ENCODE measurements at places on chromosomes 2 and 18. TPM values are rescaled to one million over a fixed set of nuclear protein-coding genes. Genes with fewer than 3 reads are reported as not detected.

MEP1B gene
- not detected for total RNA-seq

- no peak for DNase-seq
These were observed 108.4 kb downstream of the FAM210A start for GRCh38 chr18:13617826-13618515.

- DNase-seq = no peak
These were observed 75.0 kb downstream of the DTNB start for GRCh38 chr2:25598332-25598731.

ALPI gene
- not detected for total RNA-seq

GRCh38 chr2:41283079-41283775 is 764.6 kb upstream of the PKDCC start:
- no peak for DNase-seq

DNA sequence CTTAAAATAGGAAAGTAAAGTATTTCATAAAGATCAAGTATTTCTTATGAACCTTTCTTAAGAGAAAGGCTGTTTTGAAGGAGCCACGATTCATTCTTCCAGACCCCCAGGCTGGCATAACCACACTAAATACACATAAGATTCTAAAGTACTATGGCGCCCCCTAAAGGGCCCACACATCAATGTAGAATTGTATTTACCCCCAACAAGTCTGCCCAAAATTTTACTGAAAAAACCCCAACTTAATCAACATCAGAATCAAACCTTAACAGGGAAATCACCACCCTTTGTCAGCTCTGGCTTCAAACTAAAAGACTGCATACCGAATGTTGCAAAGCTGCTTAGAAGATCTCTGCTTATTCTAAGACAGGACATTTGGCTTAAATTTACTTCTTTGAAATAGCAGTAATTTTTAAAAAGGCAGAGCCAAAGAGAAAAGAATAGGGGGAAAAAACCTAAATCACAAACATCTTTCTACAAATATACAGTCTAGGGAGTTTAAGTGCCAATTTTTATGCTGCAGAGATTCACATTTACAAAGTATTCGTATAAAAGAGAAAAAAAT is 20.4 kb upstream of the BCL2 start:
- no peak for DNase-seq

DNA sequence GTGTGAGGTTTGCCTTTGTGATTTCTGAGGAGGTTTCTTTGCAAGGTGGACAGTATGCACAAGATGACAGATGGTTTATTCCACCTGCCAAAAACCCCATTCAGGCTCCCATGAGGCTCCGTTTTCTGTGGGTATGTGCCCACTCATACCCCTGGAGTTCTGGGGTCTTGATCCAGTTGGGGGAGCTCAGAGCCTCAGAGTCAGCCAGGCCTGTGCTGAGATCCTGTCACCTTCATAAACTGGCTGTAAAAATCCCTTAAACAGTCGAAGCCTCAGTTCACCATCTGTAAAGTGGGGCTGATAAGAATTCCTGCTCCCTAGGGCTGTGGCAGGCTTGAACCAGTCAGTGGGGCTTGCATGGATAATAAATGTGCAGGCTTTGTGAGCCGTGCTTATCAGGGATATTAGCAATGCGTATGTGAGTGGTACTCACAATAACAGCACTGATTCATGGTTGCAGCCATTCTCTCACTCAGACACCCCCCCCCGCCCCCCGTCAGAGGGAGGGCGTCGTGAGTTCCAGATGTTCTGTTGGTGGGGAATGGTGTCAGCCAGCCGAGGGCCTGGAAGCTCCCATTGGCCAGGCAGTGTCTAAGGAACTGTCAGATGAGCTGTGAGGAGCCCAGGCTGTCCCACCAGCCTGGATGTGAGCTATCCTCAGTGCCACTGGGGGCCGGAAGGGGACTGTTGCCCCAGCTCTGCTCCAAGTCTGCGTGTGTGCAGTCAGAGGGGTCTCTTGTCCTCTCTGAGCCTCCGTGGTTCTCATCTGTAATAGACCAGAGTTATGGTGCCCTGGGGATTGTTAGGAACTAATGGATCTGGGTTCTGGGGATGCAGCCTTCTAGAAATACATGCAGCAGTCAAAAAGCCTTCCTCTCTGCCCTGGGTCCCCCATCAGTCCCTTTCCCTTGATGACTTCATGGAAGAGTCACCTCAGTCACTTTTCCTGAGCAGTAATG is 51.7 kb downstream of the KCNIP3 start:
- DNase-seq = no peak

DNA sequence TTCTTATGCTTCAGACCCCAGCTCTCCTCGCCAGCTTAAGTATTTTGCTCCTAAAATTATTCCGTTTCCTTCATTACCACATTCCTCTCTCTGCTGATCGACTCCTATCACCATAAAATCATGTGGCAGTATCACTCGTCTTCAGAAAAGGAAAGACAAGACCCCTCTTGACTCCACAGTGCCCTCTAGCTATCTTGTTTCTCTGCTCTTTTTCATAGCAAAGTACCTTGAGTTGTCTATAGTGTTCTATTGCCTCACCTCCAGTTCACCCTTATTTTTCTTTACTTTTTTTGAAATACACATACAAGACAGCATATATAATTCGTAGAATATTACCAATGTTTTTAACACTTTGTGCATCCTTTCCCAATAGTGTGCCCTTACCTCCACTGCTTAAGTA is 273.2 kb upstream of the SIX3 start:
- DNase-seq = no peak

ECEL1 gene
- total RNA-seq = not detected

DIS3L2 gene
- 29.8 TPM for total RNA-seq

- peak; percentile 85 for DNase-seq
These were observed 303.8 kb upstream of the TRIB2 start for GRCh38 chr2:12412898-12413305.

GRCh38 chr2:218229239-218229638 is 12.2 kb downstream of the ARPC2 start:
- DNase-seq = no peak

GRCh38 chr2:12083713-12084419 is 337.4 kb downstream of the LPIN1 start:
- DNase-seq = no peak

- DNase-seq = peak; percentile 7
These were observed 283.5 kb upstream of the TANK start for GRCh38 chr2:160876765-160877164.

REG1B gene
- total RNA-seq = not detected

DNA sequence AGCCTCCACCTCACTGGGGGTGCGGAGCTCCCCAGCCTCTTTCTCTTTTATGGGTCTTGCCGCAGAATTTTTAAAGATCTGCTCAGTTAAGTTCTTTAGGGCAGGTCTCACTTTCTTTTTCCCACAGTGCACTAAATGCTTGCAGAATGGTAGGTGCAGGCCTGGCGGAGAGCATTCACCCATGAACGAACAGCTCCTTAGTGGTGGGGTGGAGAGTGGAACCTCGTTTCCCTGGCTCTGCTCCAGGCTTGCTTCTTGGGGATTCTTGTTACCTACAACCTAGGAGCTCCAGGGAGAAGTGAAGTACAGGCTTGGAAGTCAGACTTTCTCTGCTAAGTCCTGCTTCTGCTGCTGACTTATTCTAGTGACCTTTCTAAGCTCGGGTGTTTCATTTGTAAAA is 70.3 kb upstream of the PXDN start:
- DNase-seq = no peak

- DNase-seq = no peak
These were observed 53.1 kb upstream of the HS6ST1 start for GRCh38 chr2:128371648-128372345.

DNA sequence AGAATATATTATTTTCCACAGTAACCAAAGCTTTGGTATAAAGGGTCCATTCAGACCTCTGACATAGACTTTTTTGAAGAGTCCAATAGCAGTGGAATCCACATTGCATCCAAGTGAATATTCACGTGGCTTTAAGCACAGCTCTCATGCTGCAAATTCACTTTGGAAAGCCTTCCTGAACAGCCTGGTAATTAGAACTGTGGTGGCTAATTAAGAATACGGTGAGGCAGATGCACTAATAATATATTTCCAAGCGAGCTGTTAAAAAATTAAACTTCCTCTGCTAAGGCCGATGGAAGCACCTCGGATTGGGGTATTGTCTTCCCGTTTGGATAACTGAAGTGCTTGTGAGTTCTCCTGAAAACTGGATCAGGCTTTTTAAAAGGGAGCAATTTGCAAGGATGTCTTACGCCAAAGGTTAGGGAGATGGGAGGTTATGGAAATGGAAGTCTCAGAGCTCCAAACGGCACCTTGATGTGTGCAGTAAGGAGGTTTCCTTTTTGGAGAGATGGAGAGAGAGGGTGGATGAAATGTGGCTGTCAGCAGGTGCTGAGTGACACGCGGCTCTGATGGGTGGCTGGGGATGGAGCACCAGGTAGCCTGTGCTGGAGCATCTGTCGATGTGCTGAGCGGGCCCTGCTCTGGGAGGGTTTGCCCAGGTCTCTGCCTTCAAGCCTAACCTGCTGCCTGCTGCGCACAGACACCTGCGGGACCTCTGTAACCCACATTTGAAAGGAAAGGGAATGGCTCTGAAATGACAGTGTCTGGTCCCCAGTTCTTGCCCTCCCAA is 37.5 kb downstream of the CABLES1 start:
- DNase-seq = no peak

- DNase-seq = no peak
These were observed 5.8 kb upstream of the SEMA4C start for GRCh38 chr2:96875498-96876268.

- DNase-seq = no peak
These were observed 297.2 kb upstream of the SLC14A2 start for GRCh38 chr18:45317948-45318640.

FNDC4 gene
- total RNA-seq = 2.2 TPM

GRCh38 chr2:55721596-55722215 is 28.1 kb upstream of the PNPT1 start:
- DNase-seq = no peak

DNA sequence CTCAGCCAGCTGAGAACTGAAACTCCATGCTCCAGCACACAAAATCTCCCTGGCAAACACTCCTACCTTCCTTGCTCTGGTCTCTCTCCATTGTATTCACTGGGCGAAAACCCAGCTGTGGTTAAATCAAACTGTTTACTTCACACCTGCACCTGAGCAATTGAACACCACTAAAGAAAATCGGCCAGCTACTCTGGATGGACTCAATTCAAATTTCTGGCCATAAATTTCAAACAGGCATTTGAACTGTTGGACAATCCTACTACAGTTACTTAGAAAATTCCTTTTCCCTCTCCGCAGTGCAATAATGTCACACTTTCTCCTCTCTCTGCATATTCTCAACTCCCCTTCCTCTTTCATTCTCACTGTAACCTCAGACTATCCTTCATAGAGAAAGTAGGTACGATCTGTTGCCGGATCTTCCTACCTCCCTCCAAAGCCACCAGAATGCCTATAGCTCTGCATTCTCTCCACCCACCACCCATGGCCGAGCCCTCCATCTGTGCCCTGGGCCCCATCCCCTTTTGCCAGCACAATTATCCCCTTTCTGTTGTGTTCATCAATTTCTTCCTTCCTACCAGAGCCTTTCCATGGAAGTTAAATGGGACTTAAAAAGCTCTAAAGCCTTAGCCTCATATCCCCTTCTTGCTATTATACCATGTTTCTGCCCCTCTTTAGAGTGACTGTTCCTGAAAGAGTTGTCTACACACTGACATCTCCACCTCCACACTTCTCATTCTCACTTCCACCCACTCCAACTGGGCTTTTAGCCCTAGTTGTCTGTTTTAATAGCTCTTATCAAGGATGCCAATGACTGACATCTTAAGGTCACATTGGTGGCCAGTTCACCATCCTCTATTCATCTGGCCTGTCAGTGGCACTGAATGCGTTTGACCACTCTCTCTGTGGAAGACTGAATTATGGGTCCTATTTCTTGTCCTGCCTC is 127.5 kb upstream of the SLC1A4 start:
- DNase-seq = no peak

GRCh38 chr2:52288596-52288995 is 1256.7 kb upstream of the NRXN1 start:
- DNase-seq = no peak

DNA sequence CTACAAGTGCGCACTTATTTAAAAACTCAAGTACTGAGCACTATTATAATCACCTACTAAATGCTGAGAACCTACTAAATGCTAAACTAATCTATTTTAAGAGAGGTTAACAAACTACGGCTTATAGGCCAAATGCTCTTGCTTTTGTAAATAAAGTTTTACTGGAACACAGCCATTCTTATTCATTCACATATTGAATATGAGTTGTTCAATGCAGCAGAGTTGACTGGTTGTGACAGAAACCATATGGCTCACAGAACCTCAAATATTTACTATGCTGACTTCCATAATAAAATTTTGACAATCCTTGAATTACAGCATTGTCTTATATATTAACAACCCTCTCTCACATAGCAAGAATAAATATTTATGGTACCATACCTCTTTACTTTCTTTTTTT is 103.2 kb downstream of the ZNF521 start:
- DNase-seq = no peak

- DNase-seq = no peak
These were observed 125.7 kb downstream of the FAM124B start for GRCh38 chr2:224276251-224276650.

SULT1C2 gene
- total RNA-seq = not detected

VSNL1 gene
- total RNA-seq = 1.00 TPM

LGALSL gene
- 3.9 TPM for total RNA-seq

DNA sequence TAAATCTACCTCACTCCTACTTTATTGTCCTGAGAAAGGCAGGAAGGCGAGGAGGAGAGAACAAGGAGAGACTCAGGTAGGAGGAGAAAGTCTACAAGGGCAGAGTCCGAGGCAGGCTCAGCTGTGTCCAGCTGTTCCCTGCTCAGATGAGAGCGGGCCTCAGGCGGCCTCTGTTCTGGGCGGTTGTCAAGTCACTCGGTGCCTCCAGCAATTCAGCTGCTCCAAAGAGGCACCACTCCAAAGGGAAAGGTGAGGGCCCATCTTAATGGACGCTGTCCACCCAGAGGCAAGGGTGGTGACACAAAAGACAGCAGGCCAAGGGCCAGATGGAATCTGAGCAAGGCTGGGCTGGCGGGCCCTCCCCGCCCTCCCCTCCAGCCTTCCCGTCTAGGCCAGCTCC is 101.4 kb upstream of the EPAS1 start:
- DNase-seq = peak; percentile 23

DNA sequence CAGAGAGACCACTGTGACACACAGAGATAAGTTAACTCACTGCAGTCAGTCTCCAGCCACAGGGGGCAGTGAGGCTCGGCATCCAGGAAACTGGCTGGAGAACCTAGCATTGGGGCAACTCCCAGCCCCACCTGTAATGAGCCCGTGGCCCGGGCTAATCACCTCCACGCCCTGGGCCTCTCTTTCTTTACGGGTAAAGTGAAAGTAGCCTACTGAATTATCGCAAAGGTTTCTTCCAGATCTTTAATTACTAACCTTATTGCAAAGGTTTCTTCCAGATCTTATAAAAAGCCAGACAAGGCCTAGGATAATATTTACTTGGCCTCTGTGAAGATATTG is 45.7 kb upstream of the ACAA2 start:
- no peak for DNase-seq

RGPD5 gene
- total RNA-seq = 21.0 TPM

MC4R gene
- total RNA-seq = not detected

DNA sequence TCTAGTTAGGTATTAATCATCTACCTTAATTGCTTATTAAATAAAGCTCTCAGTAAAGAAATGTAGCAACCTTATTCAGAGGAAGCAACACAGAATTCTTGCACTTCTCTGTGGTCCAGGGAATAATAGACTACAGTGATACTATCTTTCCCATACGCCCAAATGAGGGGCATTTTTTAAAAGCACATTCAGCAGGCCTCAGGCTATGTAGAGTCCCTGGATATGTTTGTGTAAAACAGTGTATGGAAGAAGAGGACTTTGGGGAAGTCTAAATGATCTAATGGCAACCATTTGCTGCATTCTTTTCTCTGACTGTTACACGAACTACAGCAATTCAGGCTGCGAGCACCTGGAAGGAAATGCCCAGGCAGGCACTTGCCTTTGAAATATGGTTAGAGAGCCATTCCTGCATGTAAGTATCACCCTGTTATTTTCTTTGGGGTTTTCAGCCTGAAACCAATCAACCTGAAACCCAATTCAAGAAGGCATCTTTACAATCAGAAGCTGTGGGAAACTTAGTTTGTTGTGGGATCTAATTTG is 1814.7 kb upstream of the CELF4 start:
- no peak for DNase-seq

Data from SJSA1 (cell line).